ENCODE measurements at places on chromosomes 12 and 14. TPM values are rescaled to one million over a fixed set of nuclear protein-coding genes. Genes with fewer than 3 reads are reported as not detected.
A peak's percentile ranks its signal among the peaks of the same experiment; 100 is the strongest.

DNA sequence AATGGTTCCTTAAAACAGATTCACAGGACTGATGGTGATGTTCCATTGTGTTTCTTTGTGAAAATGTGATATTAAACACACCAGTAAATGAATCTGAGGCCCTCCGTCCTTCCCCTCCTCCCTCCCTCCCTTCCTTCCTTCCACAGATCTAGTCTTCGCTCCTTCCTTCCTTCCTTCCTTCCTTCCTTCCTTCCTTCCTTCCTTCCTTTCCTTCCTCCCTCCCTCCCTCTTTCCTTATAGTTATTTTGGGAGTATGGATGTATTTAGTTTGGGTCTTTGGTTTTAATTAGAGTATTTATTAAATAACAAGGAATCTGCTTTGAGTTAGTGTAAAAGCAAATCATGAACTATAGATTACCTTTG is 410.8 kb downstream of the PCNX1 start:
- H3K4me1 ChIP-seq: peaks cover 23% of the 10 kb centered on the region
- no peak overlapping the region for H3K4me3 ChIP-seq
- DNase-seq: no peak
- no peaks in the 10 kb centered on the region for H3K36me3 ChIP-seq

- no peaks in the 10 kb centered on the region for H3K36me3 ChIP-seq
- no peak overlapping the region for H3K4me3 ChIP-seq
- peak overlapping the region; percentile 5 for H3K27ac ChIP-seq
- no peaks in the 10 kb centered on the region for H3K27me3 ChIP-seq
Observed at GRCh38 chr12:11795913-11796459, 146.5 kb downstream of the ETV6 start.

DNA sequence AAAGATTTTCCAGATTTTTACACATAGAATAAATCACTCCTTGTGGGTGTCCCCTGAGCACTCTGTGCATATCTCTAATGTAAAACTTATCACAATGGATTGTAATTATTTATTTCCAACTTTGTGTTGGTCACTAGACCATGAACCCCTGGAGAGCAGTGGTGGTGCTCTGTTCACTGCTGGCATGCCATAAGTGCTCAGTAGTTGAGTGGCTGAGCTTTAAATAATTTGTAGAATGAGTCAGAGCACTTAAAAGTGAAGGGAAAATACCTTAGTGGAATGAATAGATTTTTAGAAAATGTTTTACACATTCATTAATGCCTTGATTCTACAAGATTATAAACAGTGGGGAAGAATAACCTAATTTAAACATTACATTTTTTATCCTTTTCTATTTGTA is 6.3 kb downstream of the MGAT4C start:
- DNase-seq: no peak
- no peaks in the 10 kb centered on the region for H3K36me3 ChIP-seq
- H3K27ac ChIP-seq: no peak overlapping the region
- H3K4me1 ChIP-seq: no peaks in the 10 kb centered on the region

GRCh38 chr14:65277580-65278270 is 134.8 kb upstream of the FUT8 start:
- no peaks in the 10 kb centered on the region for H3K36me3 ChIP-seq
- DNase-seq: no peak
- H3K4me3 ChIP-seq: no peak overlapping the region
- peaks cover 11% of the 10 kb centered on the region for H3K4me1 ChIP-seq
- H3K27ac ChIP-seq: no peak overlapping the region

DNA sequence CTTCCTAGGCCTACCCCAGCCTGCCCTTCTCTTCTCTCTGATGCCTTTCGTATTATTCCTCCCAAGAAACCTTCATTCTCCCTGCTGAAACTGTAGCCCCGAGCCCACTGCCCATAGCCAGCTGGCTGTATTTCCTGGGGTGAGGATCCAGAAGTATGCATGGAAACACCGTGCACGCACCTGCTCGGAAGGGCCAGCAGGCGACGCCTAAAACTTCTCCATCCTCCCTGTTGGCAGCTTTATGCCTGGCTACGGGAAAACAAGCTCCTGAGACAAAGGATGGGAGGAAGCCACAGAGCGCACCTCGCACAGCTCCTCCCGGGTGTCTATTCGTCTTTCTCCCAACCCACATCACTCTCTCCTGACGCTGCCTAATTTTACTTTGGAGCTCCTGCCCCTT is 69.0 kb upstream of the CAPRIN2 start:
- H3K4me3 ChIP-seq: no peak overlapping the region
- DNase-seq: no peak
- H3K27me3 ChIP-seq: peaks cover 5% of the 10 kb centered on the region
- peaks cover 9% of the 10 kb centered on the region for H3K4me1 ChIP-seq
- H3K36me3 ChIP-seq: no peaks in the 10 kb centered on the region

GRCh38 chr14:44901696-44902095 is 60.1 kb downstream of the KLHL28 start:
- no peak overlapping the region for H3K27ac ChIP-seq
- H3K36me3 ChIP-seq: peaks cover 31% of the 10 kb centered on the region
- H3K27me3 ChIP-seq: no peaks in the 10 kb centered on the region
- H3K4me3 ChIP-seq: no peak overlapping the region
- no peak for DNase-seq

GRCh38 chr14:66119606-66120231 is 366.5 kb upstream of the CCDC196 start:
- no peak for DNase-seq
- no peaks in the 10 kb centered on the region for H3K36me3 ChIP-seq
- H3K4me3 ChIP-seq: no peak overlapping the region
- no peaks in the 10 kb centered on the region for H3K27me3 ChIP-seq
- H3K4me1 ChIP-seq: no peaks in the 10 kb centered on the region

DNA sequence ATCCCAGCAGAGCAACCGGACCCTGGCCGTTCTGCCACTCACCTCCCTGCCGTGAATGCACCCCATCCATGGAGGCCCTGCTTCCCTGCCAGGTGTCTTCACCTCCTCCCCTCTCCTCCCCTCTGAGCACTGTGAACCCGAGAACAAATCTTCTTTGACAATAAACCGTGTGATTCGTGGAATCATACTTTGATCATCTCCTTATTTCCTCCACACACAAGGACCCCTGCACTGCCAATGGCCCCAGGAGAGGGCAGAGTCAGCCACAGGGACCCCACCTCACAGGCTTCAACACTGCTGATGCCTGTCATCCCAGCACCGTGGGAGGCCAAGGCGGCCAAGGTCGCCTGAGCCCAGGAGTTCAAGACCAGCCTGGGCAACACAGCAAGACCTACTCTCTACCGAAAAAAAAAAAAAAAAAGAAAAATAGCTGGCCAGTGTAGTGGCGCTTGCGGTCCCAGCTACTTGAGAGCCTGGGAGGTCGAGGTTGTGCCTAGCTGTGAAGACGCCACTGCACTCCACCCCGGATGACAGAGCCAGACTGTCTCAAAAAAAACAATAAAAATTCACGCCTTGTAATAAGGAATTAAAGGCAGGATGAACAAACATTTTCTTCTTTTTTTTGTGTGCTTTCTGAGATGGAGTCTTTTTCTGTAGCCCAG is 1.1 kb downstream of the XRCC3 start:
- DNase-seq: no peak
- H3K27ac ChIP-seq: no peak overlapping the region
- peaks cover 60% of the 10 kb centered on the region for H3K4me1 ChIP-seq

GRCh38 chr12:65811968-65812700 is 12.1 kb upstream of the HMGA2 start:
- DNase-seq: no peak
- H3K4me3 ChIP-seq: no peak overlapping the region
- H3K36me3 ChIP-seq: no peaks in the 10 kb centered on the region
- no peak overlapping the region for H3K27ac ChIP-seq
- H3K27me3 ChIP-seq: no peaks in the 10 kb centered on the region

- no peak overlapping the region for H3K27ac ChIP-seq
- H3K27me3 ChIP-seq: peaks cover 3% of the 10 kb centered on the region
- no peaks in the 10 kb centered on the region for H3K36me3 ChIP-seq
Observed at GRCh38 chr12:79707830-79708229, 17.1 kb upstream of the PAWR start.

- peak overlapping the region; percentile 71 for H3K27ac ChIP-seq
- H3K36me3 ChIP-seq: peaks cover 10% of the 10 kb centered on the region
- H3K4me1 ChIP-seq: peaks cover 48% of the 10 kb centered on the region
- peak; percentile 87 for DNase-seq
- no peak overlapping the region for H3K4me3 ChIP-seq
Observed at GRCh38 chr12:52243856-52244614, 11.0 kb downstream of the KRT7 start.

DNA sequence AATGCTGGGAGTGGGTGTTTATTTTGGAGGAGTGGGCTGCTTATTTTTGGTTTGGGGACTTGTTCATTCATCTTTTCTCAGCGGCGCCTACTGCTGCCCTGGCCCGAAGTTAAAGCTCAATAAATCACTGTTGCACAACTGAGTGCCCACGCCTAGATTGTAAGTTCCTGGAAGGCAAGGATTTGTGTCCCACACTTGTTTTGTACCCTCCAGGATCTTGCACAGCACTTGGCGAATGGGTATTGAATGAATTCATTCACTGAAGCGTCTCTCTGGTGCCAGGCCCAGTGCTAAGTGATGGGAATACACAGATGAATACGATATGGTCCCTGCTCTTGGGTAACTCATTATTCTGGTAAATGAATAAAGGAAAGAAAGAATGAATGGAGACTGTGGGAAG is 153.3 kb upstream of the PARP11 start:
- H3K4me3 ChIP-seq: no peak overlapping the region
- no peak overlapping the region for H3K27ac ChIP-seq
- peaks cover 9% of the 10 kb centered on the region for H3K4me1 ChIP-seq
- no peaks in the 10 kb centered on the region for H3K36me3 ChIP-seq
- DNase-seq: no peak

DNA sequence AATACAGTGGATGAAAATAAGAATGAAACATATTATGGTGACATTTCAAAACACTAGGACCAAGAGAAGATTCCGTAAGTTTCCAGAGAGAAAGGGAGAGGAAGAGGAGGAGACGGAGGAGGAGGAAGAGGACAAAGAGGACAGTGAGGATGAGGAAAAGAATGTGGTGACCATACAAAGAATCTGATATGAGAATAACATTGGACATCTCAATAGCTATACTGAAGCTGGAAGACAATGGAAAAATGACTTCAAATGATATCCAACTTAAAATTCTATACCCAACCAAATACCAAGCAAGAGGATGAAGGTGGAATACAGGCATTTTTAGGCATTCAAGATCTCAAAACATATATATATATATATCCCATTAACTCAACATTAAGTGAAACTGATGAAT is 173.4 kb downstream of the PAWR start:
- H3K27ac ChIP-seq: no peak overlapping the region
- H3K27me3 ChIP-seq: no peaks in the 10 kb centered on the region
- no peaks in the 10 kb centered on the region for H3K36me3 ChIP-seq
- no peaks in the 10 kb centered on the region for H3K4me1 ChIP-seq
- no peak overlapping the region for H3K4me3 ChIP-seq

DNA sequence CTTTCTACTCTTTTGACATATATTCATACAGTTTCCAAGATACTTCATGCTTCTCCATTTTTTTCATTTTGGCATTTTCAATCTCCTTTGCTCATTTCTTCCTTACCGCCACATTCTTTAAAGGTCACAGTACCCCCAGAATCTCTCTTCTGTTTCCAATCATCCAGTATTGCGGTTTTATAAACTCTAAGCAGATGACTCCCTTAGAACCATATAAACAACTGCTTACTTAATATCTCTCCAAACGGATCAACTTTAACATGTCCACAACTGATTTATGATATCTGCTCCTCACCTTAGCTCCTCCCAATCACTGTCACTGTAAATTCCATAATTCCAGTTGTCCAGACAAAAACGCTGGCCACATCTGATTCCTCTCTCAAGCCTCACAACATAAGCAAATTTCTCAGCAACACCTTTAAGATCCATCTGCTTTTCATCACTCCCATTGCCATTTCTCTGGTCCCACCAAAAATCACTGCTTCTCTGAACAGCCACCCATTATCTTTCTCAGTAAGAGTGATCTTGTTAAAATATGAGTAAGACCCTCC is 49.6 kb downstream of the HNRNPC start:
- H3K27ac ChIP-seq: no peak overlapping the region
- H3K27me3 ChIP-seq: no peaks in the 10 kb centered on the region
- peaks cover 31% of the 10 kb centered on the region for H3K4me1 ChIP-seq
- no peak for DNase-seq
- peaks cover 86% of the 10 kb centered on the region for H3K36me3 ChIP-seq

- H3K4me1 ChIP-seq: peaks cover 16% of the 10 kb centered on the region
- no peak for DNase-seq
- H3K27ac ChIP-seq: peak overlapping the region; percentile 99
Observed at GRCh38 chr12:66168410-66168809, 1.4 kb downstream of the TMBIM4 start.

- H3K27ac ChIP-seq: no peak overlapping the region
- no peaks in the 10 kb centered on the region for H3K27me3 ChIP-seq
- no peaks in the 10 kb centered on the region for H3K36me3 ChIP-seq
- H3K4me3 ChIP-seq: no peak overlapping the region
- no peaks in the 10 kb centered on the region for H3K4me1 ChIP-seq
Observed at GRCh38 chr14:22466491-22466890, 122.5 kb downstream of the DAD1 start.

GRCh38 chr14:93859957-93860356 is 67.2 kb upstream of the FAM181A start:
- no peaks in the 10 kb centered on the region for H3K4me1 ChIP-seq
- H3K27ac ChIP-seq: no peak overlapping the region
- DNase-seq: no peak
- peaks cover 10% of the 10 kb centered on the region for H3K27me3 ChIP-seq

DNA sequence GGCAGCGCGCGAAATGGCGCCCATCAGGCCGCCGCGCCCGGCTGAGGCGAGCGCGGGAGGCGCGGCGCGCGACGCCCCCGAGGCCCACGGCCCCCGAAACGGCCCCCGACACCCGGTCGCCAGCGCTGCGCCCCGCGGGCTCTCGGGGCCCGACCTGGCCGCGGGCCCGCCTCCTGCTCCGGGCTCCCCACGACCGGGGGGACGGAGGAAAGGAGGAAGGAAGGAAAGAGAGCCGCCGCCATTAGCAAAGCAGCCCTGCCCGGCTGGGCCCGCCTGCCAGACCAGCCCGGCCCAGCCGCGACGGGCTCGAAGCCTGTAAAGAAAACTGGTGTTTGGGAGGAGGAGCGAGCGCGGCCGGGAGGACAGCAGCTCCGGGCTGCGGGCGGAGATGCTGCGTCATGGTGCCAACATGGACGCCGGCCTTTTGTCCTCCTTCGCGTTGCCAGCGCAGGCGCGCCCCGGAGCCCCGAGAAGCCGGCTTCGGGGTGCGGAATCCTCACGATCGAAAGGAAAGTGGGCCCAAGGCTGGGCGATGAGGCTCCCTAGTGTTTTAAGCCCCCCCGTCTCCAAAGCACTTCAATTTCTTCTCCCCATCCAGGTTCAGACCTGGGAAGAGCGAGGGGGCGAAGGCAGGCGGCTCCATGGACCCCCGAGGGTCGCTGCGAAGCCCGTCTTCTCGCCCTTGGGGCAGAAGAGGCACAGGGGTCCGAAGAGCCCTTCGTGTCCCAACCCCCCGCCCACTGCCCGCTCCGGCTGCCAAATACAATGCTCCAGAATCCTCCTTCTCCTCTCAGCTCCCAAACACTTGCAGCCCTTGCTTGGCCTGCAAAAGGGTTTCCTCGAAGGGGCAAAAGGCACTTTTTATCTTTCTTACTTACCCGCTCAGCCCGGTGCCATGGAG is 2.9 kb upstream of the SETD1B start:
- peaks cover 22% of the 10 kb centered on the region for H3K36me3 ChIP-seq
- peak overlapping the region; percentile 100 for H3K27ac ChIP-seq
- peak overlapping the region; percentile 85 for H3K4me3 ChIP-seq

Gene CNTN1
- total RNA-seq: 12.3 TPM

Gene MANSC4
- not detected for total RNA-seq

Gene SPX
- 0.59 TPM for total RNA-seq

Gene RNASE2
- total RNA-seq: 6.0 TPM

Gene RTL1
- not detected for total RNA-seq

Gene TCL1A
- total RNA-seq: not detected

Gene UBE3B
- total RNA-seq: 40.1 TPM

Gene SLC39A5
- total RNA-seq: not detected

Data from lower lobe of right lung (tissue), 2 donors.